Brain (organoid and tissue), 16 donors: ENCODE measurements at places on chromosomes 12 and 14. TPM values are rescaled to one million over a fixed set of nuclear protein-coding genes. Genes with fewer than 3 reads are reported as not detected.

The RAD9B gene
- polyA plus RNA-seq: 0.24 TPM

The NANOG gene
- polyA plus RNA-seq: not detected

The PLA2G1B gene
- polyA plus RNA-seq: not detected

The SLC7A8 gene
- 7.0 TPM for polyA plus RNA-seq

The TAS2R50 gene
- polyA plus RNA-seq: not detected

The BHLHE41 gene
- 24.7 TPM for polyA plus RNA-seq

The GUCY2C gene
- not detected for polyA plus RNA-seq

The METTL25 gene
- polyA plus RNA-seq: 1.7 TPM

The CPSF6 gene
- polyA plus RNA-seq: 26.7 TPM

The KCNH5 gene
- 1.6 TPM for polyA plus RNA-seq

The TOMM20L gene
- not detected for polyA plus RNA-seq

The LRTM2 gene
- 7.7 TPM for polyA plus RNA-seq
